ENCODE measurements at places on chromosomes 16 and 17.

GRCh38 chr17:62671553-62671952 is 44.1 kb downstream of the MRC2 start:
- DNase-seq, result no peak

DNA sequence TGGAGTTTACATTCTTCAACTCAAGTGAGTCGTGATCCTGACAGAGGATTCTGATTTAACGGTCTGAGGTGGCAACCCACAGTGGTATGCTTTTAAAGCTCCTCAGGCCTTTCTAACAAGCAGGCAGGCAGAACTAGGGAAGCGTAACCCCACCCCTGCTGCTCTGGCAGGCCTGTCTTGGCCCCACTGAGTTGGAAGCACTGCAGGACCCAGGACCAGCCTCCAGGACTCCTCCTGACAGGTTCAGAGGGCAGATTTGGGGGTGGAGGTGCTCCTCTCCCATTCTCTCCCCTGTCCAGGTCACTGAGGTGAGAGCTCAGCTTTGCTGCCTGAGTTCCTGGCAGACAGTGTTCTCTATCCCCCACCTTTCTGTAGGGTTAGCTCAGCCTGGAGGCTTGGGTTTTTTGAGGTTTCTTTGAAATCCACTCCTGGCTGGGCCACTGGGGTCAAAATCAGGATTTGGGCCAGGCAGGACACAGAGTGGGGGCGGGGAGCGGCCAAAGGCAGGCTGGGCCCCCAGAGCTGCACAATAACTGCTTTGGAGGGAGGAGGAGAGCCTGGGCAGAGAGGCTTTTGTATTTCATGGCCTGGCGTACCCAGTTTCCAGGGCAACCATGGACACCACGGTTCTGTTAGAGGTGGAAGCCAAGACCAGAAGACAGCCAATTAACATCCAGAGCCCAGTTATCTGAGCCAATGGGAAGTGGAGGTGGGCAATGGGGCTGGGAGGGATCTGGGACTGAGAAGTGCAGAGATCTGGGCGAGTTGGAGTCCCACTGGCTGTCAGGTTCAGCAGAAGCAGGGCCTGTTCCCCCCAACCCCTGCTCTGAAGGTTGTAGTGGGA is 9.5 kb downstream of the MRPL27 start:
- DNase-seq, result no peak

DNA sequence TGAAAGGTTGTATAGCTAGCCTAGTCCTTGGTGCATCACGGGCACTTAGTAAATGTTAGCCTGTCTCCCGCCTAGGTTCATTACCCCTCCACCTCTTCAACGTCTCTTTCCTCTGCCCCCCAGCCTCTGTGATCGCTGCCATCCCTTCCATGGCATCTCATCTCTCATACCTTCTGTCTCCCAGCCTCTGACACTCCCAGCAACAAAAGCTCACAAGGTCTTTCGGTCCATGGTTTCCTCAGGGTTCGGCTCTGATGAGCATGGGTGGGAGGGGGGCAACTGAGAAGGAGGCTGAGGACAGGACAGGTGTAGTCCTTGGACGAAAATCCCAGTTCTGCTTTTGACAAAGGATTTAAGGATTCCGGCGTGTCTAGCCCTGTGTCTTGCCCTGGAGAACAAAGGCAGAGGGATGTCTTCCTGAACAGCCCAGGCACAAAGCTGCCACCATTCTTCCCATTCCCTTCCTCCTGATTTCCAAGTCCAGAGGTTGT is 16.7 kb downstream of the CCR7 start:
- DNase-seq, result no peak

GRCh38 chr17:40181205-40181604 is 3.9 kb downstream of the RAPGEFL1 start:
- DNase-seq, result no peak

GRCh38 chr16:85025781-85026653 is 1.6 kb upstream of the KIAA0513 start:
- DNase-seq, result no peak

GRCh38 chr16:12410837-12411490 is 392.7 kb downstream of the CPPED1 start:
- DNase-seq, result no peak

DNA sequence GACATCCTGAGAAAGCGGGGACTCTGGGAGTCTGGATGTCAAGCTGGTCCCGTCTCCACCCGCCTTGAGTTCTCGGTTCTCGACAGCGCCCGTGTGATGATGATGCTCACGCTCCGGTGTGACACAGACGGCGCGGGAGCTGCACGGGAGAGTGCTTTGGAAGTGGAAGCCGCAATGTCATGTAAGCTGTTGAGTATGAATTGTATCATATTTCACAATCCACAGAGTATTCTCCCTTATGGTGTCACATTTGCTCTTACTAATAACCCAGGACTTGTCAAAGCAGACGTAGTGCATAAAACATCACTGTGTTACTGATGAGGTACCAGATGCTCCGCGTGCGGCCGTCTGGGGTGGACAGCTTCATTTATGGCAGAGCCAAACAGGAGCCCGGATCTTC is 217.5 kb upstream of the CHMP6 start:
- no peak for DNase-seq

Data from AG04449 (cell line).